Progenitor cell of endocrine pancreas (in vitro differentiated cells): ENCODE measurements at places on chromosomes 12 and 14.

- DNase-seq, result no peak
Observed at GRCh38 chr12:91023326-91024004, 18.7 kb upstream of the EPYC start.

- no peak for DNase-seq
Observed at GRCh38 chr12:31440134-31440533, 114.2 kb upstream of the SINHCAF start.

DNA sequence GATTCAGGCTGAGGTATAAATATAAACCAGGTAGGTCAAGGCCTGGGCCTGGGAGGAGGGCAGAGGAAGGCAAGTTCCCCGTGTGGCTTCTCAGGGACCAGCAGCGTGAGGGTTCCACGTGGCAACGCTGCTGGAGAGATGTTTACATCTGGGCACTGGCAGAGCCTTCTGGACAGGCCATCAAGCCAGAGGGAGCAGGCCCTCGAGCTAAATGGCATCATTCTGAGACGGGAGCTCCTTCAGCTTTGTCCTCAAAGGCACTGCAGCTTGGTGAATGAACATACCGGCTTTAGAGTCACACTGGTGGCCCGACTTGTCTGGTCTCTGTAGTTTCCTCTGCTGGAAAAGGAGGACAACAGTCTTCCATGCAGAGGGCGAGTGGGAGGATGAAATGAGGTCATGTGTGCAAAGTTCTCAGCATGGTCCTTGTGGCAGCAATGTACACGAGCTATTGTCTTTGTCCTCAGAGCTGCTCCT lies 231.3 kb downstream of the ZFP36L1 start:
- DNase-seq, result no peak

GRCh38 chr12:90593596-90594295 lies 361.2 kb downstream of the CCER1 start:
- no peak for DNase-seq

DNA sequence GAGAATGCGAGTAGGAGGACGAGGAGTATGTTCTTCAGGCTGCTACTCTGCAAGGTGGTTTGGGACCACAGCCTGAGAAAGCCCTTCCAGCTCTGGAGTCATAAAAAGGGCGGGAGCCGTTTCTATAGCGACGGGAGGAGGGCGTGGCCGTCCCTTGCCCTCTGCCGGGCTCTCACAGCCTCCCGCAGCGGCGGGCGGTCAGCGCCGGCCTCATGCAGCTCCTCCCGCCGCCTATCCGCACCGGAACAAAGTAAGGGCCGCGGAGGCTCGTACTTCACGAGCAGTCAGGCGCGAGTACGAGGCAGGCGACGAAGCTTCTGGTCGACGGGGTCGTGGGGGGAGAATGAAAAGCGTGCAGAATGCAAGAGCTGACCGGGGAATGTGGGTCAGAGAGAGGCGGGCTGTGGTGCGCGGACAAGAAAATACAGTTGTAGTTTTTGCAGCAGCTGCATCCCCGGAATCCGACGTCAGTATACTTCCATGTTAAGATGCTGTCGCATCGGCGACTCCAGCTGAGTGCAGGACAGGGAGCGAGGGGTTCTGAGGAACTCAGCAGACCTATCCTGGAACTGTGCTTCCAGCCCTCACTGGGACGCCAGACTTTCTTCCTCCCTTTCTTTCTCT lies at the start of gene DYRK4:
Gene DYRK4, plus strand, starts transcription at position 175 of the 624 bp plus-strand sequence. Its CDS starts 38 bp downstream, at position 213.
- peak; percentile 89 for DNase-seq

GRCh38 chr12:6424866-6425265 lies 19.9 kb upstream of the CD27 start:
- DNase-seq, result no peak
